ENCODE measurements at places on chromosomes 4 and X.

- DNase-seq = no peak
Observed at GRCh38 chrX:139881130-139881529, 51.7 kb downstream of the ATP11C start.

DNA sequence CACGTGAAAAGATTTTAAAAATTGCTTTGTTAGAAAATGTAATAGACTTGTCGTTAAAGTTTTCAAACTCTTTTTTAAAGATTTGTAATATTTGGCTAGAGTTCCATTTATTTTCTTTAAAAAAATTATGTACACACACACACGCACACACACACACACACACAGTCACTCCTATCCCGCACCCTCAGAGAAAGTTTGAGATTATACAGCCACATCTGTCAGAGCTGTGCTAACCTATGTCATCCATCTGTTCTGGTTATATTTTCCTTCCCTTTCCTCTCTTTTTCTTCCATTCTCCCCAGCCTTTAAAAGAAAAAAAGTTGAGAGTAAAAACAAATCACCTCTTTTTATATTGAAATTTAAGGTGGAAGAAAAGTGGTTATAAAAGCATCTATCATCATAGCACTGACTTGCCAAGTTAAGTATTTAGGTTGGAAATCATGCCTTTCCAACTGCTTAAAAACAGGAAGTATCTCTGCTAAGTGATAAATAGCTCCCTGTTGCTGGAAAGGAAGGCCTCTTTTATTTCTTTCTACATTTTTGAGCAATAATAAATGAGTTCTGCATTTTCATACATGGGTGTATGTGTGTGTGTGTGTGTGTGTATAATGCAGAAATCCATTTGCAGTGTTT lies 163.3 kb upstream of the SPRY1 start:
- DNase-seq = no peak

- DNase-seq = no peak
Observed at GRCh38 chr4:100340512-100341485, 150.5 kb upstream of the DDIT4L start.

DNA sequence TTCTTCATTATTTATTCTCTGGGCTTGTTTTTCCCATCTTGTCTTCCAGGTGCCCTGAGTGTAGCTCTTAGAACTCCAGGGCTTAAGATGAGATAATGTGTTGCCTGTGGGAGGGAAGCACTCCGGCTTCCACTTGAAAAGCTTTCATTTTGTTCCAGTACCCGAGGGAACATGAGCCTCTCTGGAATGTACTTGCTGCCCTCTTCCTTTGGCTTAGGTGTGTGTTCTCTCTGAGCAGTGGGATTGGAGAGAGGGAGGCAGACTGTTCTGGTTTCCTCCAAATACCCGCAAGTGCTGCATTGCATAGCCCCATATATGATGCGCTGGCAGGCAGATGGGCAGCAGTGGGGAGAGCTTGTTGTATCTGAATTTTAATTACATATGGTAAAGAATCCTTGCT lies 861 bp upstream of the DTHD1 start:
- no peak for DNase-seq

GRCh38 chrX:110403441-110404238 lies 45.0 kb downstream of the RTL9 start:
- no peak for DNase-seq

DNA sequence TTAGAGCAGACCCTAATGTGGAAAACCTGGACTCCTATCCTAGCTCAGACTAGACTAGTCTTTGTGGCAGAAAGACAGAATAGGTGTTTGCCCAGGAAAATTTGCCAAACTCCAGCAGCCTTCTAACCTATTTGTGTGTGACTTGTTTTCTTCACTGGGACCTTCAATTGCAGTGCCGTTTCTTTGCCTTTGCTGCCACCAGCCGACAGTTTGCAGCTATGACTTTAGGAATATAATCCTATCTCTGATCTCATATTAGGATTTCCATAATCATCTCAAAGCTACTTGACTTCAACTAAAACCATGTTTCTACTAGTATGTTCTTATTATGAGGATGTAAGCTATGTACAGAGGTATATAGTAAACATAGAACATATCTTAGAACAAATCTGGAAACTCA lies 60.2 kb upstream of the PGAM4 start:
- DNase-seq = no peak

DNA sequence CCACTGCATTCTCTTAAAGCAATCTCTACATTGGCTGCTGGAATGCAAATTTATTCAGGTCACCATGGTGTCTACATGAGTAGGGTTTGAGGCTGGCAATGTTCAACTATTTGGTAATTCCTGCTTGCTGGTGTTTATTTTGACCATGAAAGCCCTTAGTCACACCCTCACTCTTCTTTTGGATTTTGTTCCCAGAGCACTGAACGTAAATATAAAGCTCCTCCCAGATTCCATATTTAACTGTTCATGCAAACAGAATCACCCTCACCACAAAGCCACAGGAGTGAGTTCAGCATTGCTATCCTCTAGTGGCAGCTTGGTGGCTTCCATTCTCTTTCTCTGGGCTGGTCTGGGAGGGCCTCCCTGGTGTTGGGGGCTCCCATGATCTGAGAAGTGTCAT lies 82.8 kb downstream of the LNX1 start:
- no peak for DNase-seq

DNA sequence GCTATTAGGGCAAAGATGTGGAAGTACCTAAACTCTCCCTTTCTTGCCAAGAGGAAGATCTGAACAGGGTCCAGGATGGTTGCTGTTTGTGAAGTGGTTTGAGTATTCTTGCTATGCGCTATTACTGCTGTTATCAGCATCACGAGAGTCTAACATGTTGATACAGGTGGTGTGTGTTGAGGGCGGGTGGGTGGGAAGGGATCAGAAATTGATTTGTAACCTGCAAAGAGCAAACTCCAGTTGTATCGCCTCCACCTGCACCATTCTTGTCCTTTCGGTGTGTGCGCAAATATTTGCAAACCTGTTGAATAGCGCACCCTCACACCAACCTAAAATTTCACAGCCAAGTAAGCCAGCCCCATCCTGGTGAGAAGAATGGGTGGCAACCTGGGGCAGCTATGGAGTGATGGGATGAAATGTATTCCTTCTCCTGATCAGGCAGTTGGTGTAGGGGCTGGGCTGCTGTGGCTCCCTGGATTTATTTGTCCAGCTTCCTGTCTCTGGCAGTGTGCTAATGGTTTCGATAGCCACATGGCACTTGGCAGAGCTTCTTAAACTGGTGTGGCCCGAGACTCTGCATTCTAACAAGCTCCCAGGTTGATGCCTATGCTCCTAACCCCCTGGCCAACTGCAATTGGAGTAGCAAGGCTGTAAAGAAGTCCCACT lies 102.6 kb upstream of the SCML1 start:
- no peak for DNase-seq

Data from stimulated activated CD8-positive, alpha-beta memory T cell treated with anti-CD3 and anti-CD28 coated beads, Interleukin-15, amount 100 ng/mL, for 24 hours (primary cell).